Amygdala (tissue), 56 donors: ENCODE measurements at places on chromosomes 4 and X.

- no peak for DNase-seq
Observed at GRCh38 chr4:38109370-38109769, 149.2 kb downstream of the PTTG2 start.

DNA sequence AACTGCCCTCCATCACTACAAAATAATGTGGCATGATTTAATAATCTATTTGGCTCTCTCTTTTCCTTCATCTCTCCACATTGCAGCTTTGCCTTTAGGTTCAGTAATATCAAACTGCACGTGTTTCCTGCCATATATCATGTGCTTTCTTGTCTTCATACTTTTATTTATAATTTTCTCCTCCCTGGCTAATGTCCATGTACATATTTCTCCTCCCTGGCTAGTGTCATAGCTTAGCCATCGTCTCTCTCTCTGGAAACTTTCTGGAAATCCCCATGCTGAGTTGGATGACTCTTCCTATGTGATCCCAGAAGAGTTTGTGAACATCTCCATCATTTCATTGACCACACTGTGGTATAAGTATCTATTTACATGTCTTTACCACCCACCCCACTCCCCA, 21.3 kb upstream of the PDGFC start:
- DNase-seq: no peak

DNA sequence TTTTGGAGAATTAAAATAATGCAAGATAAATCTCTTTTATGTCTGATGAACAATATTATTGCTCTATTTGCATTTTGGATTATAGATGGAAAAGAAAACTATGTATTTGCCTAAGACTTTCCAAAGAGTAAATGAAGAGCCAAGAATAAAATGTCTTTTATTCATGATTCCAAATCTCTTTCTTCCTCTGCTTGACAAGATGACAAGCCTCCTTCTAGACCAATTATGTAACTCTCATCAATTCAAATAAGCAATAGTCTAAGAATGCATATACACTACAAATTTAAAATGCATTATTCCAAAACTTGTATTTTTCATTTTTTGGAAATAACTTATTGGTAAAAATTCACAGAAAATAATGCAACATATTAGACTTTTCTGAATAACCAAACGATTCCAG, 377.3 kb downstream of the GASK1B start:
- DNase-seq: no peak

DNA sequence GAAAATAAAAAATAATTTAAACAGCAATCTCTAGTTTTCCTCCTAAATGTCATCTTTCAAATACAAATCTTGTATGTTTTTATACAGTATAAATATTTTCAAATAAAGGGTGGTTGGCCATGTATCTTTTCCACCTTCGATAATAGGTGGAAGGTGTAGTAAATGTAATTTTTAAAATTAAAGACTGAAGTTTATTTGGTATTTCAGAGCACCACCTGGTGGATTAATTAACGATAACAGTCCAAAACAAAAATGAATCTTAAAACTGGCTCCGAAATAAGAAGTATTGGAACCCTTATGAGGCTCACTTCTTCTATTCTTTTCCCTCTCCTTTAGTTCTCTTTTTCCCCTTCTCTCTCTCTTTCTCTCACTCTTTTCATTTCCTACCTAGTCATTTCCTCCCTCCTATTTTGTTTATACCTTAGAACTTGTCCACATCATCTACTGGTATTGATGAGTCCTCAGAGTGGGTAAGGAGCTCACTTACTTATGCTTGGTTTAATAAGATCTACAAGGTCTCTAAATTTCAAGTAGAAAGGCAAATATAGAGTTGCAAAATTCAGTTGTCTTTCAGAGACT, 82.9 kb upstream of the EXOC1L start:
- no peak for DNase-seq

DNA sequence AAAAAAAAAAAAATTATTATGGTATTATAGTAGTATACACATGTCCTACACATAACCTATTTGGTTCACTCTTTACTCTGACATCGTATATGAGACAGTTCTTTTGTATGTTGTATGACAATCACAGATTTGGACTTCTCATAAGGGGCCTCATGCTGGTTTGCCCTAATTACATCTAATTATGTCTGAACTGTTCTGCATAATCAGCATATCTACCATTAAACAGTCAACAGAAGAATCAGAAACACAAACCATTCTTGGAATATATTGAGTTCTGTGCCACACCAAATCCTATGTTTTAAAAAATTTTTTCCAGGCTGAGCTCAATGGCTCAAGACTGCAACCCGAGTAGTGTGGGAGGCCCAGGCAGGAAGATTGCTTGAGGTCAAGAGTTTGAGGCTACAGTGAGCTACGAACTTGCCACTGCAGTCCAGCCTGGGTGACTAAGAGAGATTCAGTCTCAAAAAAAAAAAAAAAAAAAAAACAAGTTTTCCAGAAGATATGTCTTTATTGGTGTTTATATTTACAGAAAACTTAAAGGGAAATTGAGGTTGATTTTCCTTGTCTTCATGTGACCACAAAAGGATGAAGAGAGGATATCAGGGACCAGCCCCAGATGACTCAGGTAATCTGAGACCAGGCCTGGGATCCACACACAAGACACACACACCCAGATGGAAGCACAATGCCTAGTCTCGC, 22.2 kb downstream of the TRIM61 start:
- no peak for DNase-seq

- DNase-seq: no peak
Observed at GRCh38 chr4:15781427-15782095, 3.4 kb downstream of the CD38 start.

- DNase-seq: no peak
Observed at GRCh38 chr4:106036848-106037247, 141.6 kb downstream of the NPNT start.

- DNase-seq: no peak
Observed at GRCh38 chrX:148774276-148774675, 273.9 kb downstream of the AFF2 start.

- DNase-seq: no peak
Observed at GRCh38 chrX:55014897-55015299, 14.7 kb downstream of the APEX2 start.

DNA sequence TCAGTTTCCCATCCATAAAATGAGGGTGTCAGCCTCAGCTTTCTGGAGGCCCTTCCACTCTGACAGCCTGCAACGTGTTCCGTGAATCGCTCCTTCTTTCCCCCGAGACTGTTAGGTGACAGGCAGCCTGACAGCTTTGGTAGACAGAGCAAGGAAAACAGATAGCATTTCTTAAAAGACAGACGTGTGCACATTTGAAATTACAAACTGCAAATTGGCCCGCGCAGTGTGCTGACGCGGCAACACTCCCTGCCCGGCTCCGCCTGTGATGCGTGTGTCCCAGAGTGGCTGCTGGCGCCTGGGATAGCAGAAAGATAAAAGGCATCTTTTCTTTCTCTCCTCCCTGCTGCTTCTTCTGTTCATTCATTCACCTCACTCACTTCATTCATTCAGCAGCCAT, 245.3 kb downstream of the AFAP1 start:
- no peak for DNase-seq

GRCh38 chr4:6299875-6300274, 30.2 kb downstream of the WFS1 start:
- DNase-seq: no peak

- no peak for DNase-seq
Observed at GRCh38 chr4:62601737-62602136, 1401.6 kb downstream of the ADGRL3 start.

GRCh38 chrX:53435997-53436396, 1.8 kb upstream of the HSD17B10 start:
- DNase-seq: peak; percentile 1

DNA sequence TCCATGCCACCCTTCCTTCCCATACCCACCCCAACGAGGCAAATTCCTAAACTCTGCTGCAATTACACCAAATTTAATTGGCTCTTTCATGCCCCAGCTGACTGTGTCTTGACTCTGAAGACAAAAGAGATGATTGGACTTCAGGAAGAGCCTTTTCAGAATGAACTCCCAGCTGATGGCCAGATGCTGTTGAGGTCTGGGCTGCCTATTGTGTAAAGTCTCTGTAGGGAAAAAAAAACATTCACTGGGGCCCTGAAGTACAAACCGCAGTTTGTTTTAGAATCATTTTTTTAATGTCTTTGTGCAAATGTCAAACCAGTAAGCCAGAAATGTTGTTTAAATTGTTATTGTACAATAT, 174.8 kb downstream of the HHIP start:
- no peak for DNase-seq

GRCh38 chr4:168713253-168713652, 216.4 kb downstream of the PALLD start:
- no peak for DNase-seq

DNA sequence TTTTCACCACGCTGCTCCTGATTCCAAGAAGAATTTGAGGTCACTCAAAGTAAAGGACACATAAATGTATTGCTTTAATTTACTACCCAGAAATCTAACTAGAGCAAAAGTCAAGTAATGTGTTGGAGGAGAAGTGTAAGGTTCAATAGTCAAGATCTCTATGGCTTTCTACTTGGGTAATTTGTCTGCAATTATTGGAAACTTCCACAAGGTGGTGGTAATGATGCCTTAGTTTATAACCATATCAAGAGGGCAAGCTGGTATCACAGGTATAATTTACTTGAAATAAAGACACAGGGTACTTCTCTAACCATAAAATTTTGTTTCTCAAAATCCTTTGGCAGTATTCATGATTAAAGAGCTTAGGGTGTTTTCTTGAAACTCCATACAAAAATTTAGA, 10.2 kb upstream of the GRIA3 start:
- DNase-seq: no peak

DNA sequence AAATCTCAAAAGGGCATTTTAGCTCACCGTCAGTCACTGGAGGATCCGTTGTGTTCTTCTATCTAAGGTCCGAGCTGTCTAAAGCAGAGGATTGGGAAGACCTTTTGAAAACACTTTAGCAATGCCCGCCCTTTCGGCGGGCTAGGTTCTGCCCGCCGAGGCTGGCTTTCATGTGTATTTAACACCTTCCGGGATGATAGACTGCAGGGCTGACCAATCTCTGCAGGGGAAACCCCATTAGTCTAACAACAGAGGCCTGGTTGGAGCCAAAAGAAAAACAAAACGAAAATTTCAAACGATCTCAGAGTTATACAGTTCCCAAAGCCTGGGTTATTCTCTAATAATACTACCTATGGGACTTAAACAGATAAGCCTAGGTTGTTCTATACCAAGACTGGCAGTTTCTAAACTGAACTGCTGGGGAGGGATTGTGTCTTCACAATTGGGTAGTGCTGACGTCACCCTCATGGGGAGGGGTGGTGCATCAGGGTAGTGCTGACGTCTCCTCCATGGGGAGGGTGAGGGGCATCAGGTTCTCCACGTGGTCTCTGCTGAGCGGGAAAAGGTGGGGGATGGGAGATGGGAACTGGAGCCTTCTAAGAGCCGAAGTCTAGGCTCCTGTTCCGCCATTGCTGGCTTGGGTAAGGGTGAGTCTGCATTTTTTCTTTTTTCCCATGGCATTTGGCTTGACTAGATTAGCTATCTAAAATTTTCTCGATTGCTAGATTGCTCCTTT, 14.8 kb upstream of the CUL4B start:
- no peak for DNase-seq

GRCh38 chr4:156177941-156178340, 224.3 kb upstream of the CTSO start:
- DNase-seq: no peak

- DNase-seq: no peak
Observed at GRCh38 chrX:101906136-101906796, 25.6 kb downstream of the ZMAT1 start.

DNA sequence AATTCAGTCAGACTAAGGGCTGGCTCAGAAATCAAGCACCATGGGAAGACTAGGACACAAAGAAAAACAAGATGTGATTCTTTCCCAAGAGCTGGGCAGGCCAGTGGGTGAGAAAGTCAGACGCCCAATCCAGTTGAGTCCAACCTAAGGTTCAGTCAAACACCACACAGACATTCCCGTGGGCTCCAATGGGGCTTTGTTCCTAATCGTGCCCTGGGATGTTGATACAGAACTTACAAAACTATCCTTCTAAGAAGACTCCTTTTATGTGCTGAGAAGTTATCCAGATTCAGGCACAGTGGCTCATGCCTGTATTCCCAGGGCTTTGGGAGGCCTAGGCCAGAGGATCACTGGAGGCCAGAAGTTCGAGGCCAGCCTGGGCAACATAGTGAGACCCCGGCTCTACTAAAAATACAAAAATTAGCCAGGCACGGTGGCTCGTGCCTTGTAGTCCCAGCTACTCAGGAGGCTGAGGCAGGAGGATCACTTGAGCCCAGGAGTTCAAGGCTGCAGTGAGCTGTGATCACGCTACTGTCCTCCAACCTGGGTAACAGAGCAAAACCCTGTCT, 3.7 kb downstream of the BLOC1S4 start:
- no peak for DNase-seq

DNA sequence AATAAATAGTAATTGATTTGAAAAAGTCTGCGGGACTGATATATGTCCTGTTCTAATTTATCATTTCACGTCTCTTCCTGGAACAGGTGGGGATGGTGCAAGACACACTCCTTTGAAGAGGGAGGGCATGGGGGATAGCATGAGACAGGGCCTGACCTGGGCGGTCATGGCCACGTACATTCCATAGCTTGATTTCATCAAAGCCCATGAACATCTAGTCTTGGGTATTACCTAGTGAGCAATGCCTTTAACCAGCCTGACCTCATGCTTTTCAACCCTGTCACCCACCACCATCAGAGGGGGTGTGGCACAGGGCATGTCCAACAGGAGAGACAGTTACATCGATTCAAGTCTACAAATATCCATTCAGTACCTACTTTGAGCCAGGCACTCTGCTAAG, 52.3 kb upstream of the HOPX start:
- no peak for DNase-seq

DNA sequence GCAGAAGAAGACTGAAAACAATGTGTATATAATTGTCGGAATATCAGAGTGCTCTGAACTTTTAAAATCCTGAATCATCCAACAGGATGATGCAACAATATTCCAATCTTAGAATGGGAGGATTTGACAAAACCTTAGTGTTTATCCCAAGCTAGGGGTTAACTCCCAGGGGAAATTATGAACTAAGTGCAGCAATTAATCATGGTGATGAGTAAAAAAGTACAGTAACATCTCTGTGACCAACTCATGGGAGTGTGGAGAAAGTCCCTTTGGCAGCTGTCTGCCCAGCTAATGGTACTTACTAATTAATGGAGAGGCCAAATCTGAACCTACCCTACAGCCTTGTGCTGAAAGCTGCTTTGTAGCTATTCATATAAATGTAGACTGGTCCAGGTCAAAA, 257.6 kb upstream of the DDX53 start:
- no peak for DNase-seq

DNA sequence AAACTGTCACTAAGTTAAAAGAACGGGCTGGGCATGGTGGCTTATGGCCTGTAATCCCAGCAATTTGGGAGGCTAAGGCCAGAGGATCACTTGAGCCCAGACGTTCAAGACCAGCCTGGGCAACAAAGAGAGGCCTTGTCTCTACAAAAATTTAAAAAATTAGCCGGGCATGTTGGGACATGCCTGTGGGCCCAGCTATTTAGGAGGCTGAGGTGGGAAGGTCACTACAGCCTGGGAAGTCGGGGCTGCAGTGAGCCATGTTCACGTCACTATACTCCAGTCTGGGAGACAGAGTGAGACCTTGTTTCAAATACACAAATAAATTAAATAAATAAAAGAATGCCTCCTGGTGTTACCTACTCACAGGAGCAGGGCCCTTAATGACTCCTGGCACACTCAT, 69.5 kb downstream of the APBB2 start:
- no peak for DNase-seq

- DNase-seq: no peak
Observed at GRCh38 chr4:682490-683172, 6.3 kb downstream of the SLC49A3 start.

GRCh38 chrX:7582191-7582590, 260.8 kb upstream of the VCX start:
- no peak for DNase-seq

- no peak for DNase-seq
Observed at GRCh38 chrX:368811-369562, 17.7 kb downstream of the PPP2R3B start.
